HFFc6 (cell line): ENCODE measurements at places on chromosomes 7 and 10.

DNA sequence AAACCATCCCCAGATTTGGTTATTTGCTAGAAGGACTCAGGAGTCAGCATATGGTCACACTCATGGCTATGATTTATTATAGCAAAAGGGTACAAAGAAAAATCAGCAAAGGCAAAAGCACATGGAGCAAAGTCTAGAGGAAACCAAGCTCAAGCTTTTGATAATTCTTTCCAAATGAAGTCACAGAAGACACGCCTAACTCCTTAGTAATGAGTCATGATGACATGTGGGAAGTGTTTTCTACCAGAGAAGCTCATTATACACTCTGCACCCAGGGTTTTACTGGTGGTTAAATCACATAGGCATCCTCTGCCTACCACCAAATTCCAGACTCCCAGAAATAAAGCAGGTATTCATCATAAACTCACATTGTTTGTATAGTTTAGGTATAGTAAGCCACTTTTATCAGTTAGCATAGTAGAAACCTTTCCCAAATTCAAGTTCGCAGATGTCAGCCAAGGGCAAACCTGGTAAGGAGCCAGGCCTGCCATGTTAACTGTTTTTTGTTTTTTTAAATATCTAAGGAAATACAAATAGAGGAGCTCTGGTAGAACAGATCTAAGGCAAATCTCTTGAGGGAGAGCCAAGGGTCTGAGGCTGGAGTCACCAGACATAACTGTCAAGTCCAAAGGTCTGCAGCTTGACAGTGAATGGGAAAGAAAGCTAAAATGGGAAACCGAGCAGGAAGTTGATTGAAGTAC lies 15.4 kb upstream of the HIBADH start:
- DNase-seq = peak; percentile 96

GRCh38 chr7:30755384-30756154 lies 3.6 kb downstream of the INMT start:
- DNase-seq = no peak

GRCh38 chr10:96306516-96306915 lies 2.3 kb downstream of the DNTT start:
- no peak for DNase-seq

GRCh38 chr7:74575083-74575784 lies 82.3 kb upstream of the GTF2I start:
- peak; percentile 38 for DNase-seq

DNA sequence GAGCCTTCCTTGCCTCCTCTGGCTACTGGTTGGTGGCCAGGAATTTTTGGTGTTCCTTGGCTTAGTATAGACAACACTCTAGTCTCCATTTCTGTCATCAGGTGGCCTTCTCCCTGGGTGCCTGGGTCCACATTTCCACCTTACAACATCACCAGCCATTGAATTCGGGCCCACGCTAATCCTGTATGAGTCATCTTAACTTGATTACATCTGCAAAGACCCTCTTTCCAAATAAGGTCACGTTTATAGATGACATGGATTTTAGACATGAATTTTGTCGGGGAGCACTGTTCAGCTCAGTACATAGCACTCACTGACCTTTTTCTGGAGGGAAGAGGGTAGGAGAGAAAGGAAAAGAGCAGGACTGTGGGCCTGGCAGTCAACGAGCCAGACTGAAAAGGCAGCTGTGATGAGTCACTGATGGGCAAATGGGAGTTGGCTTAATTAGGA lies 39.4 kb downstream of the MMRN2 start:
- peak; percentile 16 for DNase-seq

DNA sequence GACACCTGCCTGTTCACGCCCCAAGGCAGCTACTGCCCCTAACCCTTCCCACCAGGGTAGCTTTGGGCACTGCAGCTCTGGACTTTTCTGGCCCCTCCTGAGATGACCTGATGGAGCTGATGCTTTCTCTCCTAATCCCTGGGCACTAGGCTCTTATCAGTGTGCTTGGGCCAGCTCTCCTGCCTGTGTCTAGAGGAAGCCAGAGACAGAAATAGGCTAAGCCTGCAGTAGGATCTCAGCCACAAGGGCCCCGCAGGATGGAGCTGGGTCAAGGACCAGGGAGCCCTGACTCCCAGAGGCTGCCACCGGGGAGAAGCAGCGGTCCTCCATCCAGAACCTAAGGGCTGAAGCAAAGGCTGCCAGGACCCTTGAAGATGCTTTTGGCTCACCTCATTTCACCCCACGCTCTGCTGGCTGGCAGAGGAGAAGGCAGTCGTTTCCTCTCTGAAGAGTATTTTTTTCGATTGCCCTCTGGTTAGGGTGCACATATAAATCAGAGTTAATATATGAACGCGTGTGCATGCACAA lies 580.8 kb downstream of the GALNT17 start:
- DNase-seq = no peak

DNA sequence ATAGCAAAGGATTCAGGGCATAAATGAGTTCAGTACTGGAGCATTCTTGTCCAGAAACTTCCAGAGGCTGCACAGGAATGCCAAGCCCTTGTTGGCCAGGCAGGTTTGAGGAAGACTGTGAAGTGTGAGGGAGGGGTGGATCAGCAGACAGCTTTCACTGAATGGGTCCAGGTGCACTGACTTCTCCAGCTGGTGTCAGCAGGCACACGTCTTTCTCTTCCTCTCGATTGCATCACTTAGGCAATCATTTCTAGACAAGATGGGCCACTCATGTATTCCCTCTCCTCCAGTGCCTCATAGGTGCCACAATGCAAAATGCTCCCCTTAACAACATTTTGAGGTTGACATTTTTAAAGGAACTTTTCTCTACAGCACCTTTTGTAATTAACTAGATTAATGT lies 15.6 kb upstream of the PLEKHS1 start:
- DNase-seq = no peak

GRCh38 chr10:59060852-59061251 lies 115.6 kb upstream of the PHYHIPL start:
- DNase-seq = no peak

DNA sequence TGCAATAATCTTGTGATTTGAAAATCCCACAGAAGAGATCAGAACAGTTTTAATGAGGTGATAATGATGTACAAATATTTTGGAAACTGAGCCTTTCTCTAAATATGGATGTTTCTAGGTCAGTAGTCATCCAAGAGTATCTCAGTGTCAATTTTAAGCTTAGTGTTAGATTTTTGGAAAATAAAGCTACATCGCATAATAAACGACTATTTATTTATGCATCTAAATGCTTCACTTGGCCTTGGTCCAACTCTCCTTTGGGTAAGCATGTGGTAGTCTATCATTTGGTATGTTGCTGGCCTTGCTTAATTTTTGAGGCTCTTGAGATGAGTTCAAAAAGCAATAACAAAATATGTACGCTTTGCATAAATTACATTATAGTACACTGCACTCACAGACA lies 5.4 kb upstream of the PPP1R9A start:
- no peak for DNase-seq

- DNase-seq = no peak
Observed at GRCh38 chr7:65379318-65379717, 5.7 kb downstream of the ZNF92 start.

GRCh38 chr7:151310578-151310977 lies 31.0 kb upstream of the NUB1 start:
- no peak for DNase-seq

- no peak for DNase-seq
Observed at GRCh38 chr7:100044718-100045117, 4.9 kb upstream of the ZSCAN21 start.

DNA sequence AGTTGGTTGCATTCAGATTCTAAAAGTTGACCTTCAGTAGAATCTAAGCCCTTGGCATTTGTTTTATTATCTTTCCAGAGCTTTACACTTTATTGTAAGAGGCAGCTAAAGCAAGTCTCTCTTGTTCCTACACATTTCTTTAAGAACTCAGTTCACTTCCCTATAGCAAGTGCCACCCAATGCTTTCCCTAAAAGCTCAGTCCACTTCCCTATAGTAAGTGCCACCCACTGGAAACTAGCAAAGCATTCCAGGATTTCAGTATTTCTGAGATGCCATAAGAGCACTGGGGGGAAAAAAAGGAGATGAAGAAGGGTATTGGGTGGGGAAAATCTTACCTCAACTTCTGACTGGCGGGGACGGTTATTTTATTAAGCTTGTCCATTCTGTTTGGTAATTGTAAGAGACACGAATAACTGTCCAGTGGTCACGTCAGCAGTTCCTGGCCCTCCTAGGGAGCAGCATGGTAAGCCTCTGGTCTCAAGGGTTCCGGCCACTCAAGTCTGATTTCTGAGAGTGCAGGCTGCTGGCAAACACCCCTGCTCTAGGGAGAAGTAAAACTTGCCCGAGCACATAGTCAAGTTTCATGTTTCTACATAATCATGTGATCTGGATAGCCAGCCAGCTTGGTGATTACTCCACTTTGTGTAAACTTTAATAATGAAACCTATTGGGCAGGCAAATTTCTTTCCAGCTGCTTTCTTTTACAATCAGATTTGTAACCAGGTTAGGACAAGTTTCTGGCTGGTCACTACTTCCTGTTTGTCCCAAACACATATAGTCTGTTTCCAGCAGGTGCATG lies at the start of gene BLNK:
TSS of gene BLNK (minus strand) at position 554 of the 800 bp plus-strand sequence. CDS start at position 383, 171 bp downstream.
- peak; percentile 2 for DNase-seq

GRCh38 chr10:78571891-78572290 lies 496.9 kb upstream of the ZMIZ1 start:
- no peak for DNase-seq

- DNase-seq = no peak
Observed at GRCh38 chr7:127226685-127227374, 25.9 kb downstream of the GRM8 start.

GRCh38 chr10:129305046-129305445 lies 162.0 kb upstream of the MGMT start:
- no peak for DNase-seq

- no peak for DNase-seq
Observed at GRCh38 chr10:2351566-2351965, 614.2 kb upstream of the ADARB2 start.

DNA sequence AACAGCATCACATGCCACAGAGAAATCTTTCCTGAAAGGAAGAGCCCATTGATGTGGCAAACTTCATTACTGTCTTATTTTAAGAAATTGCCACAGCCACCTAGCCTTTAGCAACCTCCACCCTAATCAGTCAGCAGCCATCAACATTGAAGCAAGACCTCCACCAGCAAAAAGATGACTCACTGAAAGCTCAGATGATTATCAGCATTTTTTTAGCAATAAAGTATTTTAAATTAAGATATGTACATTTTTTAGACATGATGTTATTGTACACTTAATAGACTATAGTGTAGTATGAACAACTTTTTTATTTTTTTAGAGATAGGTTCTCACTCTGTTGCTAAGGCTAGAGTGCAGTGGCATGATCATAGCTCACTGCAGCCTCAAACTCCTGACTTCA lies 14.8 kb downstream of the STEAP1B start:
- peak; percentile 66 for DNase-seq

- no peak for DNase-seq
Observed at GRCh38 chr7:4266270-4267040, 415.6 kb upstream of the FOXK1 start.

- DNase-seq = no peak
Observed at GRCh38 chr10:59176241-59177030, at the start of gene PHYHIPL. TSS of gene PHYHIPL (plus strand) at chr10:59176643. CDS start at chr10:59176854, 211 bp downstream.

DNA sequence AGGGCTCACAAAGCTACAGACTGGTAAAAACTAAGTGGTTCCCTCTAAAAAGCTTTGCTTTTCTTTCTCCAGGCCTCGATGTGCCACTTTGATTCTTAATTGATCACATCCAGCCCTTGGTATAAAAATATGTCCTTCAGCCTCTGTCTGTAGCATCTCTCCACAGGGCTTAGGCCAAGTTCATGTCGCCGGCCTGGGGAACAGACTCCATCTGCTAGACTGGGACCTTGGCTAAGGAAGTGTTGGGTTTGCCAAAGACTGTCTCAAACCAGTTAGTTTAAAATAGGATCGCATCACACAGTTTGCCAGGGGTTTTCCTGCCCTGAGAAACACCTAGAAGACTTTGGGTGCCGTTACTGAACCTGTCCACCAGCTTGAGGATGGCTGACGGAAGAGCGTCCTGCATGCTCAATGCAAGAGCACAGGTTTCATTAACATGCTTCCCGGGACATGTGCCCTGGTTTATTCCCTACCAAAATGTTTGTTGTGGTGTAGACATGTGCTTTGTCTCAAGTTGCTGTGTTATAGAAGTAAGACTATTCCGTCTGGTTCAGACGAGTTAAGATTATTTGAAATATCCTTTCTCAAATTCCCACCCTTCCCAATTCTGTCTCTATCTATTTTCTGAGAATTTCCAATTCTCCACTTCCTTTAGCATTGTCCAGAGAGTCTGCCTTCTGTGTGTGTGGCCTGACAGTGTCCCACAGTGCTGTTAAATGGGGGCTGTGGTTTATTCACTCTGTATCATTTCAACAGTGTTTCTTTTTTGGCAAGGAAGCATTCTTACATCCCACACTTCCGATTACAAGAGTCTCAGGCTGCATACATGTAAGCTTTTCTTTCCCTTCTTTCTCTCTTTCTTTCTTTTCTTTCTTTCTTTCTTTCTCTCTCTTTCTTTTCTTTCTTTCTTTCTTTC lies 334.7 kb downstream of the INHBA start:
- DNase-seq = no peak

GRCh38 chr7:50664937-50665336 lies 99.7 kb upstream of the DDC start:
- DNase-seq = no peak

DNA sequence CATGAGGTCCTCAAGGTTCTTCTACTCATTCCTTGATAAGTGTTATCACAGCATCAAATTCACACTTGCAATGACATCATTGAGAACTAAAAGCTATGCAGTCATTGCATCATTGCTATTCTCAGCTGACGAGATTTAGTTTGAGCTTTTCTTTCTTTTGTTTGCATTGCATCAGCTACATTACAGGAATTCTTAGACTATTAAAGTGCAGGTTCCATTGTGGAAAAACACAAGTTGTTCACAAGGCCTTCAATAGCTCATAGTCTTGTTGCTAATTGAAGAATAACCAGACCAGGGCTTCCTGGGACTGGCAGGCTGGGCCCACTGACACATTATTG lies 139.3 kb downstream of the CXCL12 start:
- DNase-seq = peak; percentile 24

DNA sequence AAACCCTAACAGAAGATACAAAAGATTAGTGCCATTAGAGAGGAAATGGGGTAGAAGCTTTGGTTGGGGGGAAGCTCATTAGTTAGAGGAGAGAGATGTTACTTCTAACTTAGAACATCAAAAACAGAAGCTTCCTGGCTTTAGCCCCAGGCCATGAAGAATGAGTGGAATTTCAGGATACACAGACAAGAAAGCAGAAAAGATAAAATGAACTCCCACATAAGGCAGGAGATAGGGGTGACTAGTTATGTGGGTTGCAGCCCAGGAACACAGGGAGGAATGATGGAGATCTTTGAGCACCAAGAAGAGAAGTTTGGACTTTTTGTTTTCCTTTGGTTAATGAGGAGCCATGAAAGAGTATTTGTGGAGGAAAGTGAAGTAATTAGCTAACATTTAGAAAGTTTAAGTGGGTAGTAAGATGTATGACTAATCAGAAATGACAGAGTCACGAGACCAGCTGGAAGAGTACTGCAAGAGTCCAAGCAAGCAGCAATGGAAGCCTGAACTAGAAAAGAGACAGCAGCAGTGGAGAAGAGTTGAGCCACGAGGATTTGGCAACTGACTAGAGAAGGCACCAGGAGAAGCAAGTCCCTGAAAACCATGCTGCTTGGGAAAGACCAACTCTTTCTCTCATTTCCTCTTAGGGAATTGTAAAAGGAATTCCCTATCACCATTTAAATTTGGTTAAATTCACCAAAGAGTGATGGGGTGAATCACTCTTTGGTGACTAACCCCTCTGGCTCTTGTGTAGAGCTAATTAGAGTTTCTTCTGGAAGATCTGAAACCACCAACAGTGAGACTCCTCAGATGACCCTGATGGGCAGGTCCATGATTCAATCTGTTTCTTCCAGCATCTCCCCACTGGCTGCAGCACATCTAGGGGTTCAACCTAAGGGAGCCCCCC lies 131.9 kb downstream of the KCNMA1 start:
- DNase-seq = peak; percentile 96

GRCh38 chr7:138934367-138934766 lies 46.8 kb downstream of the KIAA1549 start:
- no peak for DNase-seq
